ENCODE measurements at places on chromosomes 5 and 9.

- DNase-seq = peak; percentile 30
These were observed 16.9 kb downstream of the IL5 start for GRCh38 chr5:132526290-132526973.

GRCh38 chr9:105651806-105652205 lies 10.5 kb upstream of the TAL2 start:
- no peak for DNase-seq

- DNase-seq = no peak
These were observed 157.6 kb downstream of the TTC39B start for GRCh38 chr9:15149450-15149849.

DNA sequence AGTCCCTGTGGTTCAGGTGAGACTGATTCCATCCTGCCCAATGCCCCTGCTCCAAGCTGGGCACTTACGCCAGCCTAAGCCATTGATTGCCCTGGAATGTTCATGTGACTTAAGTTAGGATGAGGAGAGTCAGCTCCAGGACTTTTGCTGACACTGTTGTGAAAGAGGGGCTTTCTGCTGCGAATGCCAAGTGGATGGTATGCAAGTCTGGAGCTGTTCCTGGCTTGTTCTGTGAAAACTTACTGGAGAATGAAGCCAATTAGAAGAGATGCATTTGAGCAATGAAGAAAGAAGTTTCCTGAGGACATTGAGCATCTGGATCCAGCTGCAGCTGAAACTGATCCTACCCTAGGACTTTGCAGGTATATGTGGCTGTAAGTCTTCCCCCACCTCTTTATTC lies 61.2 kb upstream of the ZFR start:
- DNase-seq = peak; percentile 77

GRCh38 chr9:115786321-115786720 lies 367.3 kb upstream of the PAPPA start:
- no peak for DNase-seq

DNA sequence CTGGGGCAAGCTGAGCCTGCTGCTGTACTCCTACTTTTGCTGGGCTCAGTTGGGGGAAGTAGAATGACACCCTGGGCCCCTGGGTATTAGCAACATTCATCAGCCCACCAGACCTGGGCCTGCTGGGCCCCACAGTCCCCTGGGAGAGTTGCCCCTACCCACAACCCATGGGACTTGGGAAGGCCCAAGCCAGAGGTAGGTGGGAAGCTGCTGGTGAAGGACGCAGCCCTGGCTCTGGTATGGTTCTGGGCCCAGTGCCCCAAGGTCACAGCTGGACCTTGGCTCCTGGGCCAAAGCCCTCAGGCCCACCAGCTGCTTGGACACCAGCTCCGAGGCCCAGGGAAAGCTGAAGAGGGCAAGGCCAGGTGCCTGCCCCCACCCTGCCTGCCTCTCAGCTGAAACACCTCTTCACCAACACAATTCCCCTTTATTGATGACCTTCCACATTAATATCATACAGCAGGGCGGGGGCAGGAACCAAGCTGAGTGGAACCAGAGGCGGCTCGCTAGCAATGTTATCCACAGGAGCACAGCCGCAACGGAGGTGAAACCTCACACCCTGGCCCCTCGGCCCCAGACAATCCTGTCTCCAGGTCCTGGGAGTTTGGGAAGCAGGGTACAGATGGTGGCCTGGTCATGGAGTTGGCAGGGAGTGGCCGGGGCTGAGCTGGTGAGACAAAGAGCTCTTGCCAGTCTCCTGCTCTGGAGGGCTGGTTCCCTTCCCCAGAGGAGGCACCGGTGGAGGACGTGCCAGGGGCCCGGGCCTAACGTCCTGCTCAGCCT lies 13.7 kb downstream of the DOLPP1 start:
- DNase-seq = no peak

DNA sequence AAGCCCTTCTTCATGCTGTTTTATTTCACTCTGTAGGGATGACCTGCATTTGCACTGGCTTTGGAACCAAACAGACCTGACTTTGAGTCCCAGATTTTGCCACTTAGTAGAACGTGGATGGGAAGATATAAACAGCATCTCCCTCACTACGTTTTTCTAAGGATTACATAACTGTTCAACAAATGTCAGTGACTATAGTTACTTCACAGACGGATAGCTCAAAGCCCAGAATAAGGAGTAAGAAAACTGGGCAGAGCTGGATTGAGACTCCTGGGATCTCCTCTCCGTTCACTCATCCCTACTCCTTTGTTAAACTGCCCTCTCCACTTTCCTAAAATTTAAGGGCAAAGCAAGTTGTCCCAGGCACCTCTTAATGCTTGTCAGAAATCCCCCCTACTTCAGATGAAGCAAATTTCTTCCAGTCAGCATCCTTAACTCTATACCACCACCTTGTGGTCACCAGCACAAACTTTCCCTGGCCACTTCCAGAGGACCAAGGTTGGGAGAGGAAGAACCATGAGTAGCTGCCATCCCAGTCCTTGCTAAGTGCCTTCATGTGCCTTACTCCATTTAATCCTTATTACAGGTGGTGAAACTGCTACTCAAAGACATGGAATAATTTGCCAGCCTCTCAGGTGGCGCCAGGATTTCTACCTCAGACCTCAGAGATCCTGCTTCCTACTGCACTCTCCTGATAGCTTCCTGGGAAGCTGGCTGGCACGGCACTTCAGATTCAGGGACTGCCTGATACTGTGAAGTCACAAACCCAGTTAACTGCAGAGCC lies 38.4 kb downstream of the EGR1 start:
- peak; percentile 65 for DNase-seq

DNA sequence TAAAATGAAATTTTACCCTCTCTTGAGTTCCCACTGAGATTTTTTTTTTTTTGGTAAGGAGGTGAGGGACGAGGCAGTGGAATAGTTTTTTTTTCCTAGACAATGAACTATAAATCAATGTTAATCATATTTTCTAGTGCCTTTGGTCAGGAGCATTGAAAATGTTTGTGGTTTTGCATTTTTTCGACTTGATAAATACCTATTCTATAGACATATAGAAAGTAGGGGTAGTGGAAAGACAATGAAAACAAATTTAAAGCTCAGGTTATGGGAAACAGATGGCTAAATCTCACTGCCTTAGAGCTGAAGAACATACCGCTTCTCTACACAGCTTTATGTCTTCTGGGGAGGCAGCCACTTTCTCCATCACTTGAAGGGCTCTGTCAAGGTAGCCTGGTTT lies 94.3 kb downstream of the MRPS27 start:
- DNase-seq = no peak

DNA sequence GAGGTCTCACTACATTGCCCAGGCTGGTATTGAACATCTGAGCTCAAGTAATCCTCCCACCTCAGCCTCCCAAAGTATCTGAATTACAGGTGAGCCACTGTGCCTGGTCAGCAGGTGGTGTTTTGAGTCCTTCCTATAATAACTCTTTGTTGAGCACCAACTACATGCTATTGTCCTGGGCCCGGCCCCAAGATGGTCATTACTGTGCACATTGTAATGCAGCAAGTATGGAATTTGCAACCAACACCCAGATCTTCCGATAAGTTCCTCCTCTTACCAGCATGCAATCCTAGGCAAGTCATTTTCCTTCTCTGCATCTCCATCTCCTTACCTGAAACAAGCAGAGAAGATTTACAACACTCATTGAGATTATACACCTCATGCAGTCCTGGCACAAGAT lies 510.3 kb upstream of the KLF4 start:
- DNase-seq = no peak

- no peak for DNase-seq
These were observed 1.7 kb upstream of the RECK start for GRCh38 chr9:36035006-36035405.

GRCh38 chr5:18687429-18687828 lies 1053.2 kb downstream of the TAF11L14 start:
- DNase-seq = no peak

DNA sequence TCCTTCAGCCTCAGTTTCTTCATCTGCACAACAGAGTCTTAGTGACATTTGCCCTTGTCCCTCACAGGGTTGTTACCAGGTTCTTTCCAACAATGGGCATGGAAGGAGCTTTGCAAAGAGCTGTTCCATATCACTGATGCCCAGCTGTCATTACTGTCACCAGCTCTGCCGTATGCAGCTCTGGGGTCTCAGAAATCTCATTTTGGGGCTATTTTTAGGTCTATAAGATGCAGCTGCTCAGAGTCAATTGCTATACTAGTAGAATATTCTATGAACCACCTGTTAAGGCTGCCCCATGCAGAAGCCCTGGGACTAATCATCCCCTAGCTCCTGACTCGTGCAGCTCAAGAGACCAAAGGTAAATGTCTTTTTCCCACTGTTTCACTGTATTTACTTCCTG lies 105.1 kb upstream of the TNPO1 start:
- no peak for DNase-seq

DNA sequence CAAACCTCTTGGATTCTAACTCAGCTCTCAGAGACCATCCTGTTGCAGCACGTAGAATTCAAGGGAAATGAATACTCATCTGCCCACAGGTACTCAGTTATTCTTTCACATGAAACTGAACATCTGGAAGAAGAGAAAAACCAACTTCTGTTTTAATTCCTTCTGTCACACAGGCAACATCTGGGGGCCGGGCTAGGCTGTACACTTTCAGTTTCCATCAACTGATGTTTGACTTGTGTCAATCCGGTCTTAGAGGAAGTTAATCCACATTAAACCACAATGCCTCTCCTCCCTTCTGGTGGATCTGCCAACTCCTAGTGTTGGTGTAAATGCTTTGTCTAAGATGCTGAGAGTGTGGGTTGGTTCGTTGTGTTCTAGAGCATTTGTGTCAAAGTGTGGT lies 17.6 kb downstream of the DMRT3 start:
- DNase-seq = no peak

- peak; percentile 43 for DNase-seq
These were observed 195.7 kb downstream of the AOPEP start for GRCh38 chr9:94922098-94922607.

DNA sequence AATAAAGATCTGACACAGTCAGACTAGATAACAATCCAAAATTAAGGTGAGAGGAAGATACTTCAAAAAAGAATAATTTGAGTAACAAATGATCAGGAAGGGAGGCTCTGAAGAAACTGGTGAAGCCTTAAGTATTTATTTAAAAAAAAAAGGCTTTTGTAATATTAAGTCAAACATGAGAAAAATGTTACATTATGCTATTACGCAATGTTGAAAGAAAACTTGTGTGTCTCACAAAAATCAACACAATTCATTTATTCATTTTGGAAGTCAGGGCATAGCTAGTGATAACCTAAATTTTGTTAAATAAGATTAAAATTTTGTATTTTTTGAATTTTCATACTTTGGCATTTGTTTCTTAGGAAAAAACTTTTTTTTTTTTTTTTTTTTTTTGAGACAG lies 28.2 kb downstream of the WDR41 start:
- DNase-seq = no peak

- no peak for DNase-seq
These were observed 650 bp downstream of the FRMD3 start for GRCh38 chr9:83537331-83538171.

DNA sequence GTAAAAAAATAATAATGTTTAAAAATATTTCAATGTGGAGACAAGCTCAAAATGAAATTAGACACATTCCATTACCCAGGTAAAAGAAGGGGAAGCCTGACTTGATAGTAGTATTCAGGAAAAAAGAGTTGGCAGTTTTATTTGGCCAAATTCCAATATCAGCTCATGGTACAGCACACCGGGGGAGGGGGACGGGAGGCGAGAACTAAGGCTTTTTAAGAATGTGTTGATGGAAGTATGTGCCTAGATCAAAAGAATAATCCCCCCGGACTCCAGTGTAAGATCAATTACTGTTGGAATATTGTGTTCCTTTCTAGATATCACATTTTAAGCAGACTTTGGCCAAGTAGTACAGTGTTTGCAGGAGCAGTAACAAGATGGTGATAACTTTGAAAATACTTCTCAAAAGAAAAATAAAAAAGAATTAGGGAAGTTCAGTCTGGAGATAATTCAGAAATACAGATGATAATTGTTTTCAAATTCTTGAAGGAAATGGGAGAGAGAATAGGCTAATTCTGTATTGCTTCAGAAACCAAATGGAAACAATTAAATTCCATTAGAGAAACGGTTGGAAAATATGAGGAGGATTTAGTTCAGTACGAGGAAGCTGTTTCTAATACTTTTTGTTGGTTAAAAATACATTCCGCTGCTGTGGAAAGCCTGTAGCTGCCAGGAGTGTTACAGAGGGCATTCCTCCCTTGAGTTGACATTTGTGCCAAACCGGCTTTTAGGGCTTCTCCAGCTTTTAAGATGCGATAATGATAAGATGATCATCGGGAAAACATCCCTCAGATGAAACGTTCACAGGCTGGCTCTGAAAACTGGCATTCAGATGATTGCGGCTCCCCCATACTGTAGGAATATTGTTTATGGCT lies 98.1 kb upstream of the ERBIN start:
- no peak for DNase-seq

DNA sequence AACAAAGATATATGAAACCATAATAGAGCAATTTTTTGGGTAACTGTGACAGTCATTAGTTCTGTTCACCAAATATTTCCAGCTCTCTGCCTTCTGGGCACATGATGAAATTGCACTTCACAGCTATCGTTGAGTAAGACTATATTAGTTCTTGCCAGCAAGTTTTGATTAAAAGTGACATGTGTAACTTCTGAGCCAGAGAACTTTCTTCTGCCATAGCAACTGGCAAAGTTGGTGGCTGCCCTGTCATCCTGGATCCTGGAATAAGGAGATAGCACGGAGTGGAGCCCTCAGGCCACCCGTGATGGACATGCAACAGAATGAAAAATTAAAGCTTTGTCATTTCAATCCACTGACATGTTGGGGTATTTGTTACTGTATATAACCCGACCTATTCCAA lies 194.4 kb upstream of the VCAN start:
- DNase-seq = no peak

DNA sequence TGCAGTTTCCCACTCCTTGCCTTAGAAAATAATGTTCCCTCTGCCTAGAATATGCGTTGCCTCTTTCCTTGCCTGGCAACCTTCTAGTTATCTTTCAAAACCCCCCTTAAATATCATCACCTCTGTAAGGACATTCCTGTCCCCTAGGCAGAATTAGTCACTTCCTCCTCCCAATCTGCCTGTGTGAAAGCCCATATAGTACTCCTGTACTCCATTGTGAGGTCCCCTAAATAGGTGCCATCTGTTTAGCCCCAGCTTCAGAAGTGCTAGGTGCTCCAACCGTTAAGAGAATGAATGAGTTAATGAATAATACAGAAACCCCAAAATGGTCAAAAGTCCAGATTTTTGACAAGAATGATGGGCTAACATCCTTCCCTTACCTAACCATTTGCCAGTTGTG lies 181.4 kb downstream of the GDNF start:
- no peak for DNase-seq

DNA sequence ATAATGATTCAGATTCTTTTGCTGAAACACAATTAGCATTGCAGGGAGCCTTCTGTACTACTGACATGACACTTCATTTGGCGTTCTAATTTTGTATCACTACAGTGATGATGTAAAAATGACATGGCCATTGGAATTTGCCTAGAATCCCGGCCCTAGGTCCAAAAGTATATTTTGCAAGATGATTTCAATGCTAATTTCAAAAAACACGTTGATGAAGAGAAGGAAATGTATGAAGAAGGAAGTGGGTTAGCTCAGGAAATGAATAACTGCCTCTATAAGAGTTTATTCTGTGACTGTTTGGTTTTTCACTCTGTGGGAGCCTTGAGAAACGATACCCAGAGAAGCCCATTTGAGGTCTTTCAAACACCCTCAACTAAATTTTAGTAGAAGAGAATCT lies 59.3 kb downstream of the OSTF1 start:
- DNase-seq = no peak

Measured in NCI-H446 (cell line).